ENCODE measurements at places on chromosomes 4 and X.

DNA sequence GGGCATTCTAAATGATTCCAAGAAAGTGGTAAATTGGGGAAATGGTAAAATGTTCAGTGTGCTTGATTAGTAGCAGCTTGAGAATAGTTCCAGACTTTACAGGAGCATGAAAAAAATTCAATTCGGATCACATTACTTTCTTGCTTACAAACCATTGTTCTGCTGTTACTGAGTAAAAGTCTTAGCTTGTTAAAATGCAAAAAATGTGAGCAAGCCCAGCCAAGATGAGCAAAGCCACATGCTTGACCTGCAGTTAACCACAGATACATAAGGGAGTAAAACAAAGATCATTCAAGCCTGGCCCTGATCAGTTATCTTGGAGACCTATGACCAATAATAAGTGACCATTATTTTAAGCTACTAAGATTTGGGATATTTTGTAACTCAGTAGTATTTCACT is 562.9 kb upstream of the MAGEB2 start:
- DNase-seq = no peak

- DNase-seq = no peak
These were observed 89.3 kb downstream of the SH2D1A start for GRCh38 chrX:124435616-124436015.

GRCh38 chr4:79250887-79251286 is 75.0 kb downstream of the NAA11 start:
- no peak for DNase-seq

GRCh38 chr4:179182741-179183140 is 1740.5 kb upstream of the AGA start:
- DNase-seq = no peak

- no peak for DNase-seq
These were observed 1311.6 kb downstream of the RAPGEF2 start for GRCh38 chr4:160414496-160414895.

DNA sequence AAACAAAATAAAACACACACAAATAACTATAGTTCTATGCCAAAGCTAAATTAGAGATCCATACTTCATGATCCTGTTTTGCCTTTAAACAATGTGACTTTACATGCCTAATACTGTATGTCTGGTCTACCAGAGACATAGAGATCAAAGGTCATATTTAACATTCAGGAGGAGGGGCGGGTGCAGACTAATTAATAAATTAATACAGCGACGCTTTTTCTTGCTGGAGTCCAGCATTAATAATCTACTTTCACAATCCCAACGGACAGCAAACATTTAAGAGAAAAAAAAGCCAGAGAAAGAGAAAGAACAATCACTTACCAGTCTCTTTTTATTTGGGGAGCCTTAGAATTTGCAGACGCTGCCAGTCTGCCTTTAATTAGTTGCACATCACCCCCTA is 509 bp downstream of the CXXC4 start:
- no peak for DNase-seq

DNA sequence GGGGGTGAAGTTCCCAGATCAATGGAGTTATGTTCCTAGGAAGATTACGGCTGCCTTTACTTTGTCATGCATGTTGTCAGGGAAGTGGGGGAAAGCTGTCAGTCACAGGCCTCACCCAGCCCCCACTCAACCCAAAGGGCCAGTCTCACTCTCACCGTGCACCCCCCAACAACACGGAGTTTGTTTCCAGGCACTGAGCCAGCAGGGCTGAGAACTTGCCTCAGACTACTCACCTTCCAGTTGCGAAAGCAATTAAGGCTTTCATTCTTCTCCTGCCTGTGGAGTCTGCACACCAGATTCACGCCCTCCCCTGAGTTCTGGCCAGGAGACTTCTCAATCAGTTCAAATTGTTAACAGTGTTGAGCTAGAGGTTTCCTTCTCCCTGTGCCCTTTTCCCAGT is 114.3 kb downstream of the SH3BGRL start:
- no peak for DNase-seq

DNA sequence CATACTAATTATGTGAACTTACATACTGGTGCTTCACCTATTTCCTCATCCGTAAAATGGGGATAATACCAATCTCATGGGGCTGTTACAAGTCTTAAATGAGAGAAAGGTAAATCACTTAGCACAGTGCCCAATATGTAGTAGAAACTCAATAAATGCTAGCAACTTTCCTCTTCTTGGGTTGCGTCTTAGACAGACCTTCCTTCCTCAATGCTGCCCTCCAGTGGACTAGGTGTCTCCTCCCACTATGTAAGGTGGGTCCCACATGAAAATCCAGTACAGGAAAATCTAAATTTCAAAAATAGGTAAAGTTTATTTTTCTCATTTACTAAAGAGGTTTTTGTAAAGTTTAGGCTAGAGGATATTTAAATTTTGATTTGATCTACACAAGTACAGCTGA is 20.6 kb downstream of the ZDHHC9 start:
- DNase-seq = peak; percentile 28

GRCh38 chr4:187307131-187307530 is 583.5 kb upstream of the FAT1 start:
- DNase-seq = no peak

GRCh38 chr4:130603043-130603442 is 1507.1 kb downstream of the C4orf33 start:
- no peak for DNase-seq

- DNase-seq = no peak
These were observed 512.4 kb upstream of the KLHL4 start for GRCh38 chrX:87005183-87005582.

GRCh38 chr4:3193531-3194203 is 55.3 kb upstream of the MSANTD1 start:
- DNase-seq = peak; percentile 58

DNA sequence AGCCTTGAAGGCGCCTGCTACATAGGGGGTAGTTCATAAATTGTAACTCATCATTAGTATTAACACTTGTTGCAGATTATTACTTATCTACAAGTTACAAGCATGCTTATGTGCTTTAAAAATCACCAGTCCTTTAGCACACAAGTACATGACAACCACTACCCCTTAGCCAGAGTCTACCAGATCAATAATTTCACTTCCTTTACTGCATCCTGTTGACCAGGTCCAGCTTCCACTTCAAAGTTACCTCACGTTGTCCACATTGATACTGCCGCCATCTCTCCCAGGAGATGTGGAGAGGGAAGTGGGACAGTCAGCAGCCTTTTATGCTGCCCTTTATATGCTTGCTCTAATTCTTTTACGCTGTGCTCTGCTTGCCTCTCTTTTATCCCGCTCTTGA is 231.3 kb upstream of the CXXC4 start:
- no peak for DNase-seq

- no peak for DNase-seq
These were observed 224.6 kb downstream of the SOWAHB start for GRCh38 chr4:76673362-76673761.

- DNase-seq = peak; percentile 17
These were observed 52.6 kb downstream of the OSTC start for GRCh38 chr4:108702960-108703359.

GRCh38 chr4:189376901-189377300 is 563.8 kb upstream of the FRG1 start:
- no peak for DNase-seq
